ENCODE measurements at places on chromosomes 2 and 18.

- no peak for DNase-seq
Measured at GRCh38 chr2:146602383-146602782, 1242.4 kb upstream of the ACVR2A start.

DNA sequence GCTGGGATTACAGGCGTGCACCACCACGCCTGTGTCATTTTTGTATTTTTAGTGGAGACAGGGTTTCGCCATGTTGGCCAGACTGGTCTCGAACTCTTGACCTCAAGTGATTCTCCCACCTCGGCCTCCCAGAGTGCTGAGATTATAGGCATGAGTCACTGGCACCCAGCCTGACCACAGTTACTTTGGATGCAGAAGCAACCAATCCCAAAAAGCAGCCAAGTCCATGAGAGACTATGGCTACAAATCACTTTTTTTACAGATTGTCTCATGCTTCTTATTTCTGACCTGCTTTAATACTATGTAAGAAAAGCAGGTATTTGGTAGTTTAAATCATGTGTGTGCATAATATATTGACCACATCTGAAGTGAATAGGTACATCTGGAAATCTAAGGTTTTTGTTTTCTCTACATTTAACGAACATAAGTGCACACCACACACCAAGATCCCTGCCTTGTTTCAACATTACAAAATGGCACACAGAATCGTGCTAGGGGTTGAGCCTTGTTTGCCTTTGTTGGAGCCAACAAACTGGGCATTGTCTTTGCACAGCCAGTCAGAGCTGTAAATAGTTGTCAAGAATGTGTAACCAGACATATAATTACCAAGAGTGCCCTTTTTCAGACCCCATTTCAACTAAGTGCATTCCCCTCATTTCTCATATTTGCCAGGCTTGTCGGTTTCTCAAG, 18.3 kb upstream of the MAP4K4 start:
- no peak for DNase-seq

GRCh38 chr18:23918395-23919032, 96.0 kb upstream of the TTC39C start:
- DNase-seq, result peak; percentile 42

DNA sequence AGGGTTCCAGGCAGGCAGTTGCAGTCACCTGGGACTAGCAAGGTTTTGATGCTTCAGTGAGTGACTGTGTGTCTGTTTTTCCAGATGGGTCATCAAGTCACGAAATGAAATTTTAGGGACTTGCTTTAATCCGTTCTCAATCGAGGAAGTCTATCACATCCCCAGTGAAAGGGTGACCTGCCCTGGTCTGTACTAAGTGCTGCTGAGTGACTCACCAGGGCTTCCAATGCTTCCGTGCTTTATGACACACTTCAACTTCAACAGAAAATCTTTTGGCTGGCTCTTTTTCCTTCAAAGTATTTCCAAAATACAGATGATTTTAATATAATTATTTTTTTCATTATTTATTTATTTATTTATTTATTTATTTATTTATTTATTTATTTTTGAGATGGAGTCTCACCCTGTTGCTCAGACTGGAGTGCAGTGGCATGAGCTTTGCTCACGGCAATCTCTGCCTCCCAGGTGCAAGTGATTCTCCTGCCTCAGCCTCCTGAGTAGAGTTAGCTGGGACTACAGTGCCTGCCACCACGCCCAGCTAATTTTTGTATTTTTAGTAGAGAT, 18.4 kb downstream of the TFCP2L1 start:
- no peak for DNase-seq

DNA sequence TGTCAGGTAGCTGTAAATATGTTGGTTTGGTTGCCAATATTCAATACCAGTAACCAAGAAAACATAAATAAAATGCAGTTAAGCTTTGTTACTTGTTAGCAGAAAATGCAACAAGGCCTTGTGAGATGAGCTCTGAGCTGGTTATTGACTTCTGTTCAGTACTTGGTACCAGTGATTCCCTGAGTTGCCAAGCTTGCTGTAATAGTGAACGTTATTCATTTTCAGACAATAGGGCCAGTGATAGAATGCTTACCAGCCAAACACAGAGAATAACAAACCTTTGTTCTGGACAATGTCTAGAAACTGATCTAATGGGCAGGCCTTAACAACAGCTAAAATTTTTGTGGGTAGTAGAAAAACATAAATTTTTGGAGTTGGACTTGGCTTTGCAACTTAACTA, 29.5 kb downstream of the RASGRP3 start:
- DNase-seq, result no peak

GRCh38 chr2:180289627-180290026, 282.5 kb upstream of the CWC22 start:
- DNase-seq, result no peak
